ENCODE measurements at places on chromosomes 13 and 19.
A peak's percentile ranks its signal among the peaks of the same experiment; 100 is the strongest.

DNA sequence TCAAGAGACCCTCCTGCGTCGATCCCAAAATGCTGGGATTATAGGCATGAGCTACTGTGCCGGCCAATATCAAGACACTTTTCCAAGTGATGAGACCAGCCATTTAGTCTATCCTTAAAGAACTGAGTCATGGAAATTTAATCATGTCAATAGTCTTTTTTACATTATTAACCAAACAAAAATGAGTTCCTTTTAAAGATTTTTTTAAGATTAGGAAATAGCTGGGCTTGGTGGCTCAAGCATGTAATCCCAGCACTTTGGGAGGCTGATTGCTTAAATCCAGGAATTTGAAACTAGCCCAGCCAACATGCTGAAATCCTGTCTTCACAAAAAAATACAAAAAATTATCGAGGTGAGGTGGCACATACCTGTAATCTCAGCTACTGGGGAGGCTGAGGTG, 16.7 kb upstream of the ZNF564 start:
- DNase-seq: no peak

DNA sequence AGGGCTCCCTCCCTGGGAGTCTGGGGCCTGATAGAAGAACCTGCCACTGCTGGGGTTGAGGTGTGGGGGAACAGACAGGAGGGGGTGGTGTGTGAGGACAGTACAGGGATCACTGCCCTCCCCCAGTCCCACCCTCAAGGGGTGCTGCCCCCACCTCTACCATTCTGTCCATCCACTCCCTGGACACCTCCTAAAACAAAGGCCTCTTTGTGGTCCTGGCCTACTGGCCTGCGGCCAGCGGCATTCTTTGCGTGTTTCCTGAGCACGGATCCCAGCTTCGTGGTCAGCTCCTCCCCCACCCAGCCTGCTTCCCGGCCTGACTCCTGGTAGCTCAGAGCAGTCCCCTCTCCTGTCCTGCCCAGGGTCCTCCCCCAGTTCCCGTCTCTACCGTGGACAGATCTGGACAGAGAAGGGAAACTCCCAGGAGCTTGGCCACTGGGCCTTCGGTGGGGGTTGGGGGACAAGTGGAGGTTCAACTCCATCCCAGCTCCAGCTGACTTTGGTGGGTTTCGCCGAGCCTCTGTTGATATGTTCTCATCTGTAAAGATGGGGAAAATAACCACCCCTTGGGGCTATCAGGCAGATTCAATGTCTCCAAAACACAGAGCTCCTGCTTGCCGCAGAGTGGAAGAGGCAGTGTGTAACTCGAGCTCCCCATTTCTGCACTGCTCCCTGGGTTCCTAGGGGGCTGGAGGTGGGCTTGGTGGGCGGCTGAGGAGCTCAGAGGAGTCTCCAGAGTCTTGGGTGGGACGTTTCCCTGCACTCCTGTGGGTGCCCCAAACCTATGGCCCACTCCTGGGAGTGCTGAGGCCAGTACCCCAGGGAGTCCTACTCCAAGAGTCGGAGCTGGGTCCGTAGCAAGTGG, 48.7 kb downstream of the LYL1 start:
- no peak for DNase-seq

- no peak for DNase-seq
Observed at GRCh38 chr13:34720618-34721017, 221.5 kb upstream of the NBEA start.

DNA sequence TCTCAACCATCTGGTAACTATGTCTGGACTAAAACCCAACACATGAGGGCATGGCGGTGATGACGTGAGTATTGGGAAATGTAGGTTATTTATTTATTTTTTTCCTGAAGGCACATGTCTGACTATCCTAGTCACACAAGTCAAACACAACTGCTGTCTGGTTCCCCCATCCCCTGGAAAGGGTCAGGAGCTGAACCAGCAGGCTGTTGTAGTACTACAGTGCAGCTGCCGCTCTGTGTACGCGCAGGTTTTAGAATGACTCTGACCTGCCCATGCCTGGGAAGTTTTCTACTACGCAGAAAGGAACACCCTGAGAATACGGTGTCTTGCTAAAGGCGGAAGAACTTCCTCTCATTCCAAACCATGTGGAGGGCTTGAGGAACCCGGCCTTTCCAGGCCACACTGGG, 1.2 kb downstream of the SLC7A1 start:
- peak; percentile 9 for DNase-seq

GRCh38 chr13:31327182-31327860, 127.5 kb downstream of the B3GLCT start:
- no peak for DNase-seq

- DNase-seq: no peak
Observed at GRCh38 chr13:110641055-110642015, 26.0 kb downstream of the NAXD start.

DNA sequence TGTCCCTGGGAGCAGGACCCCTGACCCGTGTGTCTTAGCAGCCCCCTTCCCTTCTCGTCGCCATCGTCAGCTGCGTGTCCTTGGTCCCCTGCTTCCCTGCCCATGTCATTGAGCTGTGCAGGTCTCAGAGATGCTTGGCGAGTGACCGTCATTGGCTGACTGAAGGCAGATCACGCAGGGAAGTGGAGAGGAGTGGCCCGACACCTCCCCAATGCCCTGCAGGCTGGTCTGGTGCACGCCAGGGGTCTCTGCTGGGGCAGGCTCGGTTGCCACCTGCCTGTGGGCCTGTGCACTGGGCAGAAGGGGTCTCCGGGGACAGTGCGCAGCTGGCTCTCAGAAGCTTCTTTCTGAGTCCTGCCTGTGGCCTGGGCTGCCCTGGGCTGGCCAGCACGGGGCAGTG, 6.2 kb downstream of the GNA11 start:
- DNase-seq: no peak

GRCh38 chr19:33424181-33424580, 50.7 kb downstream of the CEBPG start:
- no peak for DNase-seq

DNA sequence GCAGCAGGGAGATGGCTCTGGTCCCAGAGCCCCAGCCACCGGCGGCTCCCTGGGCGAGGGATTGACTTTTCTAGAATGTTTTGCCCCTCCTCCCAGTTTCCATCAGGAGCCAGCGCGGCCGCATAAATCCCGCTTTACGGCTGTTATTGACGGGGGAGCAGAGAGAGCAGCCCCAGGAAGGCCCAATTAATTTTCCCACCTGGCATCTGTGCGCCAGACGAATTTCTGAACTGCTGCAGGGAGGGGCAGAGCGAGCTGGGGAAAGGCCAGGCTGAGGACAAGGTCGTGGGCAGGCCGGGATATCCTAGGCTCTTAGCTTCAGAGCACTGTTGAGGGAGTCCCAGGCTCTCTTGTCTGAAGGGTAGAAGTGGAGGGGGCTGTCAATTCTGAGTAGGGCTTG, 24.7 kb downstream of the ZNRF4 start:
- DNase-seq: no peak

GRCh38 chr19:35066691-35067563, 25.4 kb downstream of the HPN start:
- peak; percentile 72 for DNase-seq

GRCh38 chr19:46954993-46955812, 64.4 kb upstream of the NPAS1 start:
- DNase-seq: no peak

- no peak for DNase-seq
Observed at GRCh38 chr13:109738298-109738746, 48.1 kb downstream of the IRS2 start.

- DNase-seq: no peak
Observed at GRCh38 chr19:50383001-50383851, 921 bp upstream of the POLD1 start.

DNA sequence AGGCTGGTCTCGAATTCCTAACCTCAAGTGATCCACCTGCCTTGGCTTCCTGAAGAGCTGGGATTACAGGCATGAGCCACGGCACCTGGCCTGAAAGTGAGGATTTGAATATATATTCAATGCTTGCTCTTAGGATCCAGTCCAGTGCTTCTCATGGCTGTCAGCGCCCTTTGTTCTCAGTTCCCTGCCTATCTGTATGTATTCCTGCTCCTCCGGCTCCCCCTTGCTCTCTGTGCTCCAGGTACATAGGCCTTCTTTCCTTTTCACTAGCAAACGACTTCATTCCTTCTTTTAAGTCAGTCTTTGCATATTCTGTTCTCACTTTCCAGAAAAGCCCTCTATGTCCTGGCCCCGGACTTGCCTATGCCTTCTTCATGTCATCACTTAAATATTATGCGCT, 232.8 kb downstream of the DACH1 start:
- DNase-seq: no peak

GRCh38 chr19:13149628-13150186, 468 bp downstream of the STX10 start:
- no peak for DNase-seq

DNA sequence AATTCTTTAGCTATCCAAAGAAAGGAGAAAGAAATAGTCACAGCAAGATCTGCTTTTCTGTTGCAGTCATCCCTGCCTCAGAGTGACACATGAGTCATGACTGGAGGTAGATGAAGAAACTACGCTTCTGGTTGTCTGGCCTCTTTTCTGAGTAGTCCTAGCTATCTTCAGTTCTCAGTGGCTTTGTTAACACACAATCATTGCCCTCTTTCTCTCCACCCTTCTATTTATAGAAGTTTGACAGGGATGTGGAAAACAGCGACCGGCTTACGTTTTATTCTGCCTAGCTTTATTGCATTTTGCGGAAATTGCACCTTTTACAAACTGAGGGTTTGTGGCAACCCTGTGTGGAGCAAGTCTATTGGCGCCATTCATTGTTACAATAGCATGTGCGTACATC, 26.7 kb downstream of the SPATA13 start:
- no peak for DNase-seq

- no peak for DNase-seq
Observed at GRCh38 chr13:105272660-105273631, 1262.5 kb downstream of the EFNB2 start.

DNA sequence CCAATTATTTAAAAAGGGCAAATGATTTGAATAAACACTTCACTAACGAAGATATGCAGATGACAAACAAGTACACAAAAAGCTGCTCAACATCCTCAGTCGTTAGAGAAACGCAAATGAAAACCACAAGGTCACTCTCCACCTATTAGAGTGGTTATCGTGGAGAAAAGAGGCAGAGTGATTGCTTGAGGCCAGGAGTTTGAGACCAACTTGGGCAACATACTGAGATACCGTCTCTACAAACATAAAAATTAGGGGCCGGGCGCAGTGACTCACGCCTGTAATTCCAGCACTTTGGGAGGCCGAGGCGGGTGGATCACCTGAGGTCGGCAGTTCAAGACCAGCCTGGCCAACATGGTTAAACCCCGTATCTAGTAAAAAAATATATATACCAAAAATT, 27.2 kb downstream of the BLOC1S3 start:
- DNase-seq: no peak

DNA sequence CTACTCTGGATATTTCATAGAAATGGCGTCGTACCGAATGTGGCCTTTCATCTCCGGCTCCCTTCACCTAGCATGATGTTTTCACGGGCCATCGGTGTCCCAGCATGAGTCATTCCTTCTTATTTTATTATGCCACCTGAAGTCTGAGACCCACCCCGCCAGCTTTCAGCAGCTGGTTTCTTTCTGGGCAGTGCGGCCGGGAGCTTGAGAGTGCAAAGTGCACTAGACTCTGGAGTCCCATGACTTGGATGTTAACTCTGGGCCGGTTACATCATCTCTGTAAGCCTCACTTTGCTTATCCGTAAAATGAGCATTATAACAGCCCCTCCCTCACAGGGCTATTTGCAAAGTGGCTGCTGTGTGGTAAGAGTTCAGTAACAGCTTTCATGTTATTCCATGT, 5.8 kb upstream of the KMT5C start:
- DNase-seq: no peak

DNA sequence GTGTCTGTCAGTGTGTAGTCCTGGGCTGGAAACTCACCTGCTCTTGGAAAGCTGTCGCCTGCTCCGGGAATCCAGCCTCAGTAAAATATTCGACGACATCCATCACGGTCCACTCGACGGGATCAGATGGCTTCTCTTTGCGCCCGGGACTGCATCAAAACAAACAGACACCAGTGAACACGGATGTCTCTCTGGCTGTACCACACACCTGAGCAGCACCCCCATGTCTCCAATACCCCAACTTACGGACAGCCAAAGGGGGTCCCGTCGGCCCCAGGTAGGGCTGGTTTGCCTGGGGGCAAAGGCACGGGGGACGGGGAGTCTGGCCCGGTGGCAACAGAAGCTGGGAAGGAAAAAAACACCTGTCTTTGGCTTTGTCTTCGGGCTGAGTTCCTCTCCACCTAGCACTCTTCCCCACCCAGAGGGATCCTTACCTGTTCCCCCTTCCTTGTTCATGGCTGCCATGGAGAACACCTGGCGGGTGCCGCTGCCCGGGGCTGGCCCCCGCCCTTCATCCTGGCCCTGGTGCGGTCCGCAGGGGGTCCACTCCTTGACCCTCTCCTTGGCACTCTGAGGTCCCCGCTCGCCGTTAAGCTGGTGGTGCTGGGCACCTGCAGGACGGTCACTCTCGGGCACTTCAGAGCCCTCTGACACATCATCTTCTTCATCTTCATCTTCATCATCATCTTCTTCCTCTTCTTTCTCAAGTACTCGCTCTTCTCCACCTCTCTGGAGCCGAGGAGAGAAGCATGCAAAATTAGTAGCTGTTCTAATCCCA, 1.7 kb downstream of the SAMD1 start:
- DNase-seq: no peak

- DNase-seq: no peak
Observed at GRCh38 chr13:30487075-30487470, 21.3 kb upstream of the HMGB1 start.

- no peak for DNase-seq
Observed at GRCh38 chr19:53580871-53581835, 43.2 kb downstream of the ZNF331 start.
